ENCODE measurements at places on chromosomes 3 and 15.

GRCh38 chr15:97037080-97037479 lies 706.6 kb downstream of the NR2F2 start:
- no peak for DNase-seq

DNA sequence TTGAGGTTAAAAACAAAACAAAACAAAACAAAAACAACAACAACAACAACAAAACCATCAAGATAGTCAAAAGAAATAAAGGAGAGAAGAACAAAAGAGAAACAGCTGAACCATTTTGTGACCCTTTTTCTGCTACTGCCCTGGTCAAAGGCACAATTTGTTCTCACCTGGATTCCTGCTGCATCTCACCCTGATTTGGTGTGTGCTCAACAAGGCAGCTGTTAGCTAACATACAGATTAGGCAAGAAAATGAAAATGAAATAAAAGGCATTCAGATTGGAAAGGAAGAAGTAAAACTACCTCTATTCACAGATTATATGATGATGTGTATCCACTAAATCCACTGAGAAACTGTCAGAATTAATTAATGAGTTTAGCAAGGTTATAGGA lies 28.7 kb upstream of the XIRP1 start:
- DNase-seq = no peak

DNA sequence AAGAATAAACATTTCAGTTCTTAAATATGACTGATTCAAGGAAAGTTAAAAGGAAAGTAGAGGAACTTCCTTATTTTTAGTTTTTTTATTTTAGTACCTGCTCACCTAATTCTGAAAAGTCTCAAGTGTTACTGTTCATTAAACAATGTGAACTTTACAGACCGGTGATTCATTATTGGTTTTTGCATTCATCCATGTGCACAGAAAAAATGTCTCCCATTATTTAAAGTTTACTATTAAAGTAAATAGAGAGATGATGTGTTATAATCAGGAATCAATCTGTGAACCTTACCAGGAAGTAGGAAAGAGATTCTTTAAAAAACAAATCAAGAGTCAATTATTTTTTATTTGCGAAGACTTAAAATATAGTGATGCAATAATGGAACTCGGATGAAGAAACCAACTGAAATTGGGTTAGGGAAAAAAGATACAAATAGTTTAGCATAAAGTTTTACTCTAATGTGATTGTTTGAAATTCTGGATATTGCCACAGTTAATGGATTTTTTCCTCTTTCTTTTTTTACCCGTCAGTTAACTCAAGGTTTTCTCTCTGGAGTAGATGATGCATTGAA lies 119.4 kb upstream of the SAMMSON start:
- DNase-seq = no peak

- DNase-seq = no peak
Observed at GRCh38 chr15:67164401-67164791, 90.1 kb downstream of the AAGAB start.
